ENCODE measurements at places on chromosomes 6 and 20.

DNA sequence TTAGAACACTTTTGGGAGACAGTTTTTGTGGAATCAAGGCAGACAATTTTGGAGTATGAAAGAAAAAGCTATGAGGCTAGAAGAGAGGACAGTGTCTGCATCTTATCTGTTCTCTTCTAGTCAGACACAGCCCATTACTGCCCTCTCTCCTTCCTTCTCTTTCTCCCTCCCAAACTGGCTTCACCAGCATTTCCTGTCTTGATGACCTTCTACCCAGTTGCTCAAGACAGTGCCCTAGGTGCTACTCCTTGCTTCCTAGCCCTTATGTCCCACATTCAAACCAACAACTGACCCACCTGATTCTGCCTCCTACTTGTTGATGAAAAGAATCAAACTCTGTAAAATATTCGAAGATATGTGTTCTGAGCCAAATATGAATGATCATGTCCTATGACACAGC, 116.4 kb upstream of the RIPOR2 start:
- DNase-seq: no peak

- no peak for DNase-seq
These were observed 227.6 kb downstream of the ALDH8A1 start for GRCh38 chr6:134722200-134722870.

GRCh38 chr20:52749938-52750337, 222.2 kb upstream of the TSHZ2 start:
- no peak for DNase-seq

DNA sequence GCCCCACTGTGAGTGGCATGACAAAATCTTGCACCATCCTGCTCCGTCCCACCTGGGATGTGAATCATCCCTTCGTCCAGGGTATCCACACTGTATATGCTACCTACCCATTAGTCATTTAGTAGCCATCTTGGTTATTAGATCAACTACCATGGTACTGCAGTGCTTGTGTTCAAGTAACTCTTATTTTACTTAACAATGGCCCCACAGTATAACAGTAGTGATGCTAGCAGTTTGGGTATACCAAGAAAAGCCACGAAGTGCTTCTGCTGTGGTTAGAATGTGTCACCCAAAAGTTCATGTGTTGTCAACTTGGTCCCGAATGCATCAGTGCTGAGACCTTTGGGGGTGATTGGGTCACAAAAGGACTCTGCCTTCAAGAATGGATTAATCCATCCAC, 11.7 kb downstream of the OSER1 start:
- DNase-seq: no peak

DNA sequence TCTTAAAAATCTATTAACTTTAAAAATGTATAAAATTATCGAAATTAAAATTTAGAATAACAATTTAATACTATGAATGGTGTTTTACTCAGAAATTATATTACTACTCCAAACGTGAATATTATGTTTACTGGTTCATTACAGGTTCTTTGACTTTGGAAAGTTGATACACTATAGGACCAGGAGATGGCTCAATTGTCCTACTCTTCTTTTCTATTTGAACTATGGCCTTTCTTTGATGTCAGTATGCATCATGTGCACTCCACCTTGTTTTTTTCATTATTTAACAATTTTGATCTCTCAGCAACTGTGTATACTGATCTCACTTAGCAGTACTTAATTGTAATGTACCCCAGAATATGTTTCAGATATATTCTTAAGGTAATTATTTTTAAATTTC, 391.5 kb upstream of the MANEA start:
- DNase-seq: no peak

DNA sequence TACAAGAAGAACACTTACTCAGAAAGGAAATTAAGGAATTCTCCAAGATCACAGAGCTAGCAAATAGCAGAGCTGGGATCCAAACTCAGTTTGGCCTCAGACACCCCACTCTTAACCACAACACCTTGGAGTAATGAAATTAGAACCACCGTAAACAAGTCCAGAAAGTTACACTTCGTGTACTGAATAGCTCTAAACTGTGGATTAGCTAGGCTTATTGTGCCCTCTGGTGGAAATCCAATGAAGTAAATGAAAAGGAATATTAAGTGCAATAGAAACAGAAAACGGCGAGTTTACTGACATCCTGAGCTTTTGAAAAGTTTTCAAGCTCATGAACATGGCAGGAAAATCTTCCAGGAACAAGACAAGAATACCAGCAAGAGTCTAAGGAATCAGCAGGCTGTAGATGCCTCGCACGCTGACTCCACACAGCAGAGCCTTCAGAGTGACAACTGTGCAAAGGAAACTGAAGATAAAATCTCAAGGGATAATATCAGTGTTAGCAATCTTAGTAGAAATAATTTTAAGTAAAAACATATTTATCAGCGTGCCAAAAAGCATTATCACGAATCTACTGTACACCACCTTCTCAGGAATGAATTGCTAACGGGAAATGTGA, 34.6 kb downstream of the FBXO5 start:
- no peak for DNase-seq

DNA sequence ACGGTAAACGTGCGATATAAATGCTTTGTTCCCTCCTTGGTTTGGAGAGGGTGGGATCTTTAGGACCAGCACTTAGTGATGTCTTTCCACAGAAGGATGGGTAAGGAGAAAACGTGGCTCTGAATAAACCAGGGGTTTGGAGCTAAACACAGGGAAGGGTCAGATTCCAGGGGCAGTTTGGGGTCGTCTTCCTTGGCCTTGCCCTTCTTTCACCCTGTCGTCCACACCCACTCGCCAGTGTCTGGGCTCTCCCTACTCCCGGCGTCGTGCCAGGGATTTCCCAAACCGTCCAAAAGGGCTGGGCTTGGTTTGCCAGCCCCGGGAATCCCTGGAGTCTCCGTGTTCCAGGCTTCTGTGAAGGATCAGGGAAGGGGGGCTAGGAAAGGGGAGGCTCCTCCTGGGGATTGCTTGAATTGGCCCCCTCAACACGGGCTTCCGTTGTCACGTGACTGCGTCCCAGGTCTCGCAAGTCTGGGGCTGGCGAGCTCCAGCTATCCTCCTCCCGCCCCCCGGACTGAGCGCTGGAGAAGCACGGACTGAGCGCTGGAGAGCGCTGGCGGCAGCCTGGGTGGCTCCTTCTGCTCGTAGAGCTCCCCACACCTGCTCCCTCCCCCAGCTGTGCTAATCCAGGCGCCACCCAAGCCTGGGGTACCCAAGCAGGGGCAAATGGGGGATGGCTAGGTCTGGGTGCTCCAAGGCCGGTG, 9.4 kb upstream of the ARMC12 start:
- peak; percentile 91 for DNase-seq

DNA sequence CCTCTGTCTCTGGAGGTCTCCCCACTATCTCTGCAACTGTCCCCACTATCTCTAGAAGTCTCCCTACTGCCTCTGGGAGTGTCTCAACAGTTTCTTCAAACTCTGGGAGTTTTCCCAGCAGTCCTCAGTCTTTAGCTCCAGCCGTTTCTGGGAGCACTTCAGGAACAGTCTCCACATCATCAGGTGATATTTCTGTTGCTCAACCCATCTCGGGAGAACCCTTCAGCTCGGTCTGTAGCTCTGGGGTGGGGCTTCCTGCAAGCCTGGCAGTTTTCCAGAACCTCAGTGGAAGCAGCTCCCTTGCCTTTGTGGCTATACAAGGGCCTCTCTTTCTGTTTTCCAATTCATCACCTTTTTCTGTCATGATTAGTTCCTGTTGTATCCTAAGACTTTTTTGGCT, 3.0 kb upstream of the SFTA2 start:
- DNase-seq: no peak

- DNase-seq: no peak
These were observed 19.3 kb downstream of the JARID2 start for GRCh38 chr6:15264902-15265761.

GRCh38 chr6:11542863-11543262, 5.3 kb downstream of the TMEM170B start:
- no peak for DNase-seq

- no peak for DNase-seq
These were observed 65.9 kb downstream of the CEBPB start for GRCh38 chr20:50256577-50256976.

GRCh38 chr20:20815711-20816455, 103.4 kb upstream of the RALGAPA2 start:
- DNase-seq: no peak

DNA sequence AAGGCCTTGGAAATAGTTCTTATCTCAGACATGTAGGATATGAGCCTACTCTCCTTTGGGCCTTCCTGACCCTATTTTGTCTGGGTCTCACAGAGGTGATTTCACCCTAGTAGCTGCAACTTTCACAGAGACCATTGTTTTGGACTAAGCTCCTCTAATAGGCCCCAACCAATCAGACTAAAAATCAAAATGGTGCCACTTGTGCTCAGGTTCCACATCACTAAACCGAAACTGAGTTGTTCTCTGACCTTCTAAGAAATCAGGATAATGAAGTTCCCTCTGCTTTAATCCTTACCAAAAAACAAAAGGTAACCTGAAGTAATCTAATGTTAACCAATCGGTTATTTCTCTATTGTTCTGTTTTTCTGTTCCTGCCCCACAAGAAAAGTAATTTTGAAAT, 143.6 kb downstream of the CD24 start:
- DNase-seq: no peak

GRCh38 chr6:106315765-106316374, 9.7 kb downstream of the ATG5 start:
- no peak for DNase-seq

GRCh38 chr6:160272707-160273106, 14.1 kb upstream of the SLC22A2 start:
- DNase-seq: no peak

DNA sequence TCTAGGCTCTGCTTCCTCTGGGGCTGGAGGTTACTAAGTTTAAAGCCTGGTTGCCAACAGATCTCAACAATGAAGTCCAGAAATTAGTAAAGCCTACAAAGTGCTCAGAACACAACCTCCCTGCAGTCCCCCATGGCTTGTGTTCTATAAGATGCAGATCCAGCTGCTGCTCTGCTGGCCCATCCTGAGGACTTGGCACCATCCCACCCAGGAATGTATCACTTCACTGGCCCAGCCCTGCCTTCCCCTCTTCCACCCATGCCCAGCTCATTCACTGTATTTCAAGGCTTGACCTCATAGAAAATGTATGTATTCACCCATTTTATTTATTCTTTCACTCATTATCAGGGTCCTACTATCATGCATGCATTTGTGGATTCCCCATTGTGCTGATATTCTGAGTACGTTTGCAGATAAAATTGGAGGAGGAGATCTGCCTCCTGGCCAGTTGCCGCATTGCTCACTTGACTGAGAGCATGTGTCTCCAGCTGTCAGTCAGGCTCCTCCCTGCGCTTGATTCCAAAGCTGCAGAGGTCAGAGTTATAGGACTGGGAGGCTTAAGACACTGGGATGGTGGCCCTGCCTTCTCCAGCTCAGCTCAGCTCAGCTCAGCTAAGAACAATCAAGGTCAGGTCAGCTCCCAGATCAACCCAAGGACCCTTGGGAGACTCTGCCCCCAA, 104.8 kb downstream of the MAFB start:
- DNase-seq: peak; percentile 53

- DNase-seq: no peak
These were observed 181.6 kb upstream of the AKAP12 start for GRCh38 chr6:151058021-151058733.

DNA sequence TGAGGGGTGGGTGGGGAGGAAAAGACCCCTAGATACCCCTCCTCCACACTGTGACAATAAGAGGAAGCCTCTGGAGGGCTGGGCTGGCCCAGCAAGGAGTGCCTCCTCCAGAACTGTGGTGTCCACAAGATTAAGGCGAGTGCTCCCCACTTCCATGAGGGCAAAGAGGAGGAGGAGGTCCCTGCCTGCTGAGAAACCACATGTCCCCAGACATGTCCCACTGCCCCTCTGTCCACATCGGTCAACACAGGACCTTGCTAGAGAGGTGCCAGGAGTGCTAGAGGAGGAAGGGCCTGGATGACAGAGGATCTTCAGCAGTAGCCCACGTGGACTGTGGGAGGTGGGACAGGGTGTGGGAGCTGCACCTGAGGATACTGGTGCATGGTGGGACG, 3.1 kb downstream of the RAET1G start:
- DNase-seq: no peak

- no peak for DNase-seq
These were observed 127.4 kb downstream of the GJA10 start for GRCh38 chr6:90021711-90022110.

- no peak for DNase-seq
These were observed 230.7 kb upstream of the BTBD3 start for GRCh38 chr20:11686820-11687543.

DNA sequence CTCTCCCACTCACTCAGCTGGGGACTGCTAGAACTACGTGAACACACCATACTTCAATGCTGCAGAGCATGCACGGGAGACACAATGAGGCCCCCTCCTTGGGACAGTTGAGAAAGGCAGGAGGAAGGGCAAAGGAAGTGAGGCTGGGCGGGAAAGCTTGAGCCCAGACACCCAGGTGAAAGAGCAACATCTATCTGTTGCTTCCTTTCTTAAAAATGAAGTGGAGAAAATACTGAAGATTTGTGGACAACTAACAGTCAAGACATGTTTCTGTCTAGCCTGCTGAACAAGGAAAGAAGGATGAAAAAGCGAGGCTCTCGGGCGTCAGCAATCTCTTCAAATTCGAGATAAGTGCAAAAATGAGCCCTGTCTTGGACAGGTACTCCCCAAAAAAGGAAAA, 3.0 kb upstream of the NNAT start:
- no peak for DNase-seq

DNA sequence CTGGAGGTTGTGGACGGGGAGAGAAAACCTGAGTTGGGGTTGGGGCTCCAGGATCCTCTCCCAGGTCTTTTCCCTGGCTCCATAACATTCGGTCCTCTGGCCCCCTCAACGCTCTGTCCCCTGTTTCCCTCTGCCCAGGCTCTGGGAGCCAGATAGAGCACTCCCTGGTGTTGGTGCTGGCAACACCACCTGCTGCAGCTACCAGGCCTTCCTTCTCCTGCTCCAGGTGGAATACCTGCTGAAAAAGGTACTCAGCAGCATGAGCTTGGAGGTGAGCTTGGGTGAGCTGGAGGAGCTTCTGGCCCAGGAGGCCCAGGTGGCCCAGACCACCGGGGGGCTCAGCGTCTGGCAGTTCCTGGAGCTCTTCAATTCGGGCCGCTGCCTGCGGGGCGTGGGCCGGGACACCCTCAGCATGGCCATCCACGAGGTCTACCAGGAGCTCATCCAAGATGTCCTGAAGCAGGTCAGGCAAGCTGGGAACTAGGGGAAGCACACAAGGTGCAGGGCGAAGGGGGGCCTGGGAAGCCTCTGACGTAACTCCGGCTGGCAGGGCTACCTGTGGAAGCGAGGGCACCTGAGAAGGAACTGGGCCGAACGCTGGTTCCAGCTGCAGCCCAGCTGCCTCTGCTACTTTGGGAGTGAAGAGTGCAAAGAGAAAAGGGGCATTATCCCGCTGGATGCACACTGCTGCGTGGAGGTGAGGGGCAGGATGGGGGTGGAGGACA, 14.6 kb downstream of the DEF6 start:
- no peak for DNase-seq

DNA sequence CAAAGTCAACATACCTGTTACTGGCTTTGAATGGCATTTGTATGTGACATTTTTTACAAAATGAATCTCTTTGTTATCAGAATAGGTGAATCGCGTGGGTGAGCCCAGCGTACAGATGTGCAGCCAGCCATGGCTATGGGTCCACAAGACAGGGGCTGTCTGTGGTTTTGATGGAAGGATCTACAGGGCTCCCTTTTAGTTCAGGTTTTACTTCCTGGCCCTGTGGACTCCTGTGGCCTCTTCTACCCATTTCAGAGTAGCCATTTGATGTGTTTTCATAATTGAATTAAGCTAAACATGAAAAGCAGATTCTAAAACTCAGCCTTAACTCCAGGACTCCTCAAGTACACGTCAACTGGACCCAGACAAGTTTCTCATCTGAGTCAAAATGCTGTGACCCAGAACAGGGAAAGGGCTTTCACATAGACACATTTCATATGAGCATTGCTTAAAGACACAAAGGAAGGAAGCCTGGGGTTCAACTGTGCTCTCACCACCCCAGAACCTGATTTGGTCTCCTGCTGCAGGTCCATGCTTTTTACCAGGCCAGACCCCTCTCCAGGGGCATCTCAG, 105.3 kb upstream of the NAA20 start:
- DNase-seq: no peak
